ENCODE measurements at places on chromosomes 2 and 18.

DNA sequence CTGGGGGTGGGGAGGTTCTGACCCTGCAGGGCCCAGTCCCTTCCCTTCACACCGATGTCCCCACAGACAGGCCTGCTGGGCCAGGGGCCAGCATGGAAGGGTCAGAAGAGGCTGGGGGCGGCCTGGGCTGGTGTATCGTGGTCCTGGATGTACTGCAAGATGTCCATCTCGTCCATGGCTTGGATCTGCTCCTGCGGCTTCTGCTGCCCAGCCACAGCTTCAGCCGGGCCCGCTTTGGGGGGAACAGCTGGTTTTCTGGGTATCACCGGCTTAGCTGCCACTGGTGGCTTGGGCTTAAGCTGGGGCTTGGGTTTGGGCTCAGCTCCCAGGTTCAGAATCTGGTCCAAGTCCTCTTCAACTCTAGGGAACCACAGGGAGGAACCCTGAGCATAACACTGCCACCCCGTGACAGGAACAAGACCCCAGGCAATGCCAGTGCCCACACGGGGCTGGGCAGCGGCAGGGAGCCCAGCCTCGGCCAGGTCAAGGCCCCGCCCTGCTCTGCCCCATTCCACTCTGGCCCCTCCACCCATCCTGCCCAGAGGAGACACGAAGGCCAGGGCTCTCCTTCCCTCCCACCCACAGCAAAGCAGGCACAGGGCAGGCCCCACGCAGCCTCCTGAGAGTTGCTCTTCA, 31.9 kb downstream of the HS1BP3 start:
- DNase-seq: no peak

GRCh38 chr2:54954705-54955357, 95.4 kb downstream of the RTN4 start:
- DNase-seq: no peak

GRCh38 chr18:8548186-8548585, 61.1 kb upstream of the RAB12 start:
- no peak for DNase-seq

DNA sequence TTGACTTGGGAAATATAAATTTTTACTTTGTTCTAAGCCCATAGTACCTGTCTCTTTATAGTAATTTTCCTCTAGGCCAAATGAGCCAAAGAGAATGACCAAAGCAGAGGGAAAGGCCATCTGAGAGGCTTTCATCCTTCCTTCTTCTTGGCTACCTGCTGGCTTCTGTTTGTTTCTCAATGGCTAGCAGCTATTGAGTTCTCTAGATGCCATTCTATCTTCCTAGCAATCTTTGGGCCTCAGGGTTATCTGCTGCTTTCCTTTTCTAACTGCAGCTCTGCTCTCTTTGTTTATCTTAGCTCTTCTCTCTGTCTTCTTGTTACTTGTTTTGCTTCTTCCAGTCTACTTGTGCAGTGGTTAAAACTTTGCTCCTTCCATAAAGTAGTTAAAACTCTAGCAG, 601.1 kb upstream of the NRXN1 start:
- no peak for DNase-seq

- no peak for DNase-seq
These were observed 68.1 kb downstream of the TMEM247 start for GRCh38 chr2:46547223-46548102.

Data from PC-9 (cell line).